ENCODE measurements at places on chromosomes 13 and 19. TPM values are rescaled to one million over a fixed set of nuclear protein-coding genes. Genes with fewer than 3 reads are reported as not detected.

Gene F10
- polyA plus RNA-seq, result 17.2 TPM

Gene KCNN4
- polyA plus RNA-seq, result 1.1 TPM

Gene TJP3
- polyA plus RNA-seq, result not detected

Gene MYDGF
- polyA plus RNA-seq, result 56.4 TPM

Gene CCDC194
- not detected for polyA plus RNA-seq

Gene TNFSF13B
- polyA plus RNA-seq, result 3.2 TPM

DNA sequence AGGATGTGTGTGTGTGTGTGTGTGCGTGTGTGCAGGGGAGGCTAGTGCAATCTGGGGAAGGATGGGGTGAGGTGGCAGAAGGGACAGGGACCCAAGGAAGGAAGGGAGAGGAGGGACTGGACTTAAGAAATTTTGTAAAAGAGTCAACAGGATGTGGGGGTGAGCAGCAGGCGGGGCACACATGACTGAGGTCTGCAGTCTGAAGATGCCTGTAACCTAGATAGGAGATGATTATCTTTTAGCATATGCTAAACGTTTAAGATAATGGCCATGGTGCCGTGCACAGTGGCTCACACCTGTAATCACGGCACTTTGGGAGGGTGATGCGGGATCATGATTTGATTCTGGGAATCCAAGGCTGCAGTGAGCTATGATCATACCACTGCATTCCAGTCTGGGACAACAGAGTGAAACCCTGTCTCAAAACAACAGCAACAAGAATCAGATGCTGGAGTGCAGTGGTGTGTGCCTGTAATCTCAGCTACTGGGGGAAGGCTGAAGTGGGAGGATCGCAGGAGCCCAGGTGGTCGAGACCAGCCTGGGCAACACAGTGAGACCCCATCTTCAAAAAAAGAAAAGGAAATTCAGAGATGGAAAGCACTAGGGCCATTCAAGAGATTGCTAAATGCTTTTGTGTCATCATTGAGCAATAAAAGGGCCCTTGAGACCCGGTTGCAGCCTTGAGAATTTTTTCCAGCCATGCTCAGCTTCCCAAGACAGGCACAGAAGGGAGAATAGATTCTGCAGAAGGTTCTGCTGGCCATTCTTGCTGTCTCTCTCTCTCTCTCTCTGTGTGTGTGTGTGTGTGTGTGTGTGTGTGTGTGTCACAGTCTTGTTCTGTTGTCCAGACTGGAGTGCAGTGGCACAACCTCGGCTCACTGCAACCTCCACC lies 3.8 kb upstream of the ZNF414 start:
- DNase-seq, result no peak

DNA sequence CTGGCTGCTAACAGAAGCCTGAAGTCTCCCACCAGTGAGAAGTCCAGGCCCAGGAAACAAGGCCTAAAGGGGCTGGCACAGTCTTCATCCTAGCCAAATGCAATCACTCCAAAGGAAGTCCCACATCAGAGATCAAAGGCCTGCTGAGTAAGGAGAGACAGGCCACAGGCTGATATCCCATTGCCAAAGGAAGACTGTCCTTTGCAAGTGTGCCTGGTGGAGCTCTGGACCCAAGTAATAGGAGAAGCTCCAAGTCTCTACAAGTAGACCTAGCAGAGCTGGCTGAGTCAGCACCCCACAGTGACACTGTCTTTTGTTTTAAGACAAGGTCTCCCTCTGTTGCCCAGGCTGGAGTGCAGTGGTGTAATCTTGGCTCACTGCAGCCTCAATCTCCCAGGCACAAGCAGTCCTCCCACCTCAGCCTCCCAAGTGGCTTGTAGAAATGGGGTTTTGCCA lies 4.5 kb downstream of the DBP start:
- no peak for DNase-seq

GRCh38 chr13:51291341-51291740 lies 48.1 kb upstream of the SERPINE3 start:
- DNase-seq, result no peak

DNA sequence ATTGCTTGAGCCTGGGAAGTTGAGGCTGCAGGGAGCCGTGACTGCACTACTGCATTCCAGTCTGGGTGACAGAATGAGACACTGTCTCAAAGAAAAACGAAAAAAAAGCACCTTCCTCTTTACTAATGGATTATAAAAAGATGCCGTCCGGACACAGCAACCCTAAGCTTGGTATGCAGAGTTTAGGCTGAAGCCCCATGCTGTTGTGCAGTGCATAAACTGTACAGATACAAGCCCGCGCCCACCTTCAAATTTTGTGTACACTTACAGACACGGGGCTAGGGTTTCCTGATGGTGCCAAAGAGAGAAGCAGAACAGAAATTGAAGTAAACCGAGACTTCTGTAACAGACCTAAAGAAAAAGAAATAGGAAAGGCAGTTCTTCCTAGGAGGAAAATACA lies 9.0 kb downstream of the LPAR6 start:
- DNase-seq, result no peak

- no peak for DNase-seq
These were observed 100.4 kb downstream of the ING1 start for GRCh38 chr13:110813646-110814624.

- DNase-seq, result no peak
These were observed 237.6 kb upstream of the IRS2 start for GRCh38 chr13:110023729-110024644.

GRCh38 chr13:71254384-71254783 lies 612.6 kb downstream of the DACH1 start:
- no peak for DNase-seq
